ENCODE measurements at places on chromosomes 16 and 17.

DNA sequence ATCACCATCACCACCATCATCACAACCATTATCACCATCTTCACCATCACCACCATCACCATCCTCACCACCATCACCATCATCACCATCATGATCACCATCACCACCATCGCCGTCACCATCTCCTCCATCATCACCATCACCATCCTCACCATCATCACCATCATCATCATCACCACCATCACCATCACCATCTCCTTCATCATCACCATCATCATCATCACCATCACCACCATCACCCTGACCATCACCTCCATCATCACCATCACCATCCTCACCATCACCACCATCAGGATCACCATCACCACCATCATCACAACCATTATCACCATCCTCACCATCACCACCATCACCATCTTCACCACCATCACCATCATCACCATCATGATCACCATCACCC is 14.1 kb downstream of the SCNN1B start:
- no peak for DNase-seq

DNA sequence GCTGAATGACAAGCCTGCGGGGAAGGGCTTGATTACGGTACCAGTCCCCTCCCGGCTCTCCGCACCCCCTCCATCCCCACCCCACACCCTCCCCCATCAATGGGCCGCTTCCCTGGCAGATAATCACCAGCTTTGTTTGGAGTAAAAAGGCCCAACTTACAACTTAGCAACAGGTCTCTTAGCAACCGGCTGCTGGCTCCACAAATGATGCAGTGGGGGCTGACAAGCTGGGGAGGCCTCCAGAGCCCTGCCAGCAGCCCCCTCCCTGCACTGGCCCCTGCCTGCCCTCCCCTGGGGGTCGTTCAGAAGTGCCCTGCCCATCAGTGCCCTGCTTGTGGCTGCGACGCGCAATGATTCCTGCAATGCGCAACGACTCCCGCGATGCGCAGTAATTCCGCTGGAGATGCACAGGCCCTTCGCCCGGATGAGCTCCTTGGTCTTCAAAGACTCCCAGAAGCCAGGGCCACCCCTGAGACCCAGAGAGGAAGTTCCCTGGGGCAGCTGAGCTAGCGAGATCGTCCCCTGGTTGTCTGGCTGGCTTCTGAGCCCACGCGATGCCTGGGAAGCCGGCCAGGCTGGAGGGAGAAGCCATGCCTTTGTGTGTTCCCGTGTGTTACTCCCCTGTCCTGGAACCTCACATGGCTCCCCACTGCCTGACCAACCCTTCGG is 23.3 kb downstream of the CPNE2 start:
- DNase-seq: peak; percentile 42

- DNase-seq: no peak
These were observed 361.7 kb upstream of the TNRC6C start for GRCh38 chr17:77596491-77597417.

- DNase-seq: no peak
These were observed 827 bp downstream of the MPO start for GRCh38 chr17:58279736-58280479.

DNA sequence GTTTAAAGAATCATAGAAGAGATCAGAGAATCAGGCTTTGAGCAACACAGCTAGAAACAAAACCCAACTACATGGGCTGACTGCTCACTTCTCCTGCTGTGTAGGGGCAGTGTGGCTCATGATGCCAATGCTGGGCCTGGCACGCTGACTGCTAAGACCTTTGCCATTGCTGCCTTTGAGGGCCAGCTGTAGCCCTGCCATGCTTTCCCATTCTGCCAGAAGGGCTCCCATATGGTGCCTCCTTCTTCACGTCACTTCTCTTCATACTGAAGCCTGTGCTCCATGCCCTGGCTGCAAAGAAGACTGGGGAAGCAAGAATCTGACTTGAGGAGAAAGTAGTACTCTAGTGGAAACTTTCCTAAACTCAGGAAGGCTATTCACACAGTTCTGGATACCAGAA is 232.9 kb downstream of the UTP18 start:
- DNase-seq: no peak

- peak; percentile 72 for DNase-seq
These were observed 4.6 kb downstream of the METTL9 start for GRCh38 chr16:21603928-21604327.

- DNase-seq: no peak
These were observed 36.2 kb downstream of the USP10 start for GRCh38 chr16:84735849-84736586.

DNA sequence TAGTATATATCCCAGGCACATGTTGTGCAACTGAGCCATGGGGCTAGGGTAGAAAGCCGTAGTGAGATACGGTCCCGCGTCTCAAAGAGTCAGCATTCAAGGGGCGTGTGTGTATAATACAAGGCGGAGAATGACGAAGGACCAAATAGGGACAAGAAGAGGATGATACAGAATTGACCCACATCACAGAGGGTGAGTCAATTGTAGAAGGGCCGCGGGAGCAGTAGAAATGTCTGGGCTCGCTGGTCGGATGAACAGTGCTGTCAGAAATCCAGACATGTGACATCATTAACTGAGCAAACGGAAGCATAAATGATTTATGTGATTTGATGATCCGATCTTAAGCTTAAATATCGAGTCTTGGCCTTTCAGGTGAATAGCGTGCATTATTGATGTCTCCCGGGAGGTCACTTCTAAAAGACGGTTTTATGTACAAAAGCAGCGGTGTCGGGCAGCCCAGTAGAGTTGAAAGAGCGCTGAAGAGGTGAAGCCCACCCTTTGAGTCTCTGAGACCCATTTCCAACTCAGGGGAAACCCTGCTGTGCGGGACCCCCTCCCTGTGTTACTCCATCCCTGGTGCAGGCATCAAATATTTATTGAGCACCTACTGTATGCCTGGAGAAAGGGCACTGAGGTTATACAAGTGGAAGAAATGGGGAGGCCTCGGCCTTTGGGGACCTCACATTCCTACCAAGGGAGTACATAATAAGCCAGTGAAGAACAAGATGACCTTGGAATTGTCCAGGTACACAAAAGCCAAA is 45.1 kb downstream of the ATP2C2 start:
- DNase-seq: no peak

GRCh38 chr16:85712801-85713200 is 24.0 kb upstream of the GINS2 start:
- DNase-seq: no peak

GRCh38 chr17:80969674-80970043 is 22.0 kb upstream of the CHMP6 start:
- no peak for DNase-seq

DNA sequence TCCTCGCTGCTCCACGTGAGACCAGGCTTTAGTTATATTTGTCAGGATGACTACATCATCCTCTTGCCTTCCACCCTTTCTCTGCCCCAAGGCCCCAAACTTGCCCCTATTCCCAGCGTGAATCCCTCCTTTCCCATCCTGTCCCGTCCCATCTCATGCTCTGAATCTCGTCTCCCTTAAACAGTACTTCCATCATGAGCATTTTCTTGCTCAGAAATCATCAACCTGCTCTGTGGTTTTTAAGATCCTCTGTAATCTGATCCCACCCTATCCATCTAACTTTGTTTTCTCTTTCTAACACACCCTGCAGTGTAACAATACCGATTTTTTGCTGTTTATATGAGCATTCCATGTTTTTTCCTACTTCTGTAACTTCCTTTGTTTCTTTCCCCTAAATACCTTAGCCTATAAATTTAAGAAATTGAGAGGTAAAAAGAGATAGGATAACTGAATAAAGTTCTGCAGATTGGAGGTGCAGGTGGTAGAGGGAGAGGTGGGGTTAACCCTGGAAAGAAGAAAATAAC is 39.7 kb downstream of the MRTFB start:
- DNase-seq: no peak

- no peak for DNase-seq
These were observed 466.6 kb upstream of the ERCC4 start for GRCh38 chr16:13453325-13453724.

- DNase-seq: no peak
These were observed 31.9 kb upstream of the HOXB13 start for GRCh38 chr17:48760411-48760810.

DNA sequence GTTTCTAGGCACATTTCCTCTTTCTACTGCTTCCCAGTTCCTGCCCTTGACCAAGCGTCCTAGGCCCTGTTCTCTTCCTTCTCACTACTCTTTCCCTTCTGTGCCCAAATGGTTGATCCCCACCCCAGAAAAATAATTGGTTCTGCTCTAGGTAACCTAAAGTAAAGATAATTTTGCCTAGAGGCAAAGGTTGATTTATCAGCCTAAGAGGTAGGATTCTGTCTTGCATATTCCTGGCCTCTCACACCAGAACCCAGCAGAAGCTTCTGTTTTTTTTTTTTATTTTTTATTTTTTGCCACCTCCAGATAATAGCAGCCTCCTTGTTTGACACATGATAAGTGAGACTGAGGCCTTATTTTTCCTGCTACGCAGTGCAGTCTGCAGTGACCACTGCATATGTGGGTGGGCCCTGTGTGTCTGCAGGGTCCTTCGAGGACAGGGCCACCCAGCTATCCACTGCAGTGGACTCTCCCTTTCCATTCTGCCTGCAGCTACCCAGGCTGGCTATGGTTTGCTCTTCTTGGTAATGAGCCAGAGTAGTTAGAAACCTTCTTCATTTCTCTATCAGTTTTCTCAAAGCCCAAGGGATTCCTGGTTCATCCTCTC is 701 bp downstream of the PIPOX start:
- DNase-seq: peak; percentile 55

GRCh38 chr16:89472711-89473075 is 17.7 kb downstream of the ANKRD11 start:
- DNase-seq: no peak

- no peak for DNase-seq
These were observed 25.2 kb upstream of the CFAP20 start for GRCh38 chr16:58154345-58154744.

GRCh38 chr17:8243827-8244226 is 4.0 kb downstream of the CTC1 start:
- DNase-seq: no peak

GRCh38 chr17:10698096-10698818 is 863 bp downstream of the ADPRM start:
- peak; percentile 9 for DNase-seq

- DNase-seq: no peak
These were observed 1.5 kb downstream of the BCL6B start for GRCh38 chr17:7024402-7024785.

DNA sequence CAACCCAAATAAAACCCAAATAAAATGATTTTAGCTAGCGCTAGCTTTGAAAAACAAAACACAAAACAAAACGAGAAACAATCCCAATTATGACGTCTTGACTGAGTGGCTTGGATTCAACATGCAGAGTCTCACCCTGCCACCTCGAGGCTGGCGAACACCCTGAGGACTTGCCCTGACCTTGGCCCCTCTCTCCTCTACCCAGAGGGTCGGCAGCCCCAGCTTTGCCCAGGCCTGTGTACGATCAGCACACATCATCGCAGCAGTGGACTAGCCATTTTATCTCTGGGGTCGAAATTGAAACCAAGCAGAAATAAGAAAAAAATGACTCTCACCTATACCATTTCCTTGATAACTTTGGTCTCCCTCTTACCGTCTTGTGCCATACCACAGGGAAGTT is 4.9 kb downstream of the JMJD6 start:
- DNase-seq: no peak

DNA sequence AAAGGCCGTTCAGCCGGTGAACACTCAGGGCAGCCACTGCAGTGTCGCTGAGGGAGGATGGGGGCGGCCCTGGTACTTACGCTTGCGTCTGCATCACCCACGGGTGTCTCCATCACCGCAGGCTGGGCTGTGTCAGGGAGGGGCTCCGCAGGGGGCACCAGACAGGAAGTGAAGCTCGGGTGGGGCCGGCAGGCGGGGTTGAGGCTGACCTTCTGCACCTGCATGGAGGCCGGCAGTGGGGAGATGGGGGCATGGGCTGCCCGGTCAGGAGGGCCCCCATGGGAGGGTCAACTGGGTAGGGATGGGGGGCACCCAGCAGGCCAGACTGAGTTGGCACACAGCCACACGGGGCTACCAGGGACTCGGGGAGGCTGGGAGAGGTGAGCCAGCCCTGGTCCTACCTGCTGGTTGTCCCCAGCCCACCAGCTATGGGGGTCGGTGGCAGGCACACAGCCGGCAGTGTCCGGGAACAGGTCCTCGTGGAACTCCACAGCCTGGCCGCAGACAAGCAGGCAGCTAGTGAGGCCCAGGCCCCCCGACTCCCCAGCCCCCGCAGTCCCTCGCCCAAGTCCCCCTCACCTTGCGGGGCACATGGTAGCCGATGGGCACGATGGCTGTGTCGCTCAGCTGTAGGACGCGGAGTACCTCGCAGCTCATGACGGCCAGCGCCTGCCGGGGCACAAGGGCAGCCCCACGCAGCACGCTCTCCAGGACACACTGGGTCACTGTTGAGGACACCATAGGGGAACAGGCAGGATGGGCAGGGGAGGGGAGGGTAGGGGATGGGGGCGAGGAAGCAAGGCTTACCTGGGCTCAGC is 7.2 kb upstream of the VASN start:
- DNase-seq: no peak

GRCh38 chr16:50721549-50722404 is 20.1 kb upstream of the CYLD start:
- DNase-seq: no peak

DNA sequence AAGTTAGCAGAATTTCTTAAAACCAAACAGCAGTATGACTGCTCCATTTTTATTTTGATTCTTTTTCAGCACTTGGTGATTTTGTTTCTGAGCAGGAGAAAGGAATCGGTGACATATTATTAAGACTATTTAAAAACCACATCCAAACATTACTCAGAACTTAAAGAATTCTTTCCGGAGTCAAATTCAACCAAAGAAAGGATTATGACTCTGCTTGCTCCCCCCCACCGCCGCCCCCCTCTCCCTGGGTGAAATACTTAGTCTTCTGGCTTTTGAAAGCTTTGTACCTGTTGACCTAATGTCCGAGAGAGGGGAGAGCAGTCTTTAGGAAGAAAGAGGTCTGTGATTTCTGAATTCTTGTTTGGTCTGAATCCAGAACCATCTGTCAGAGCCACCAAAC is 17.9 kb upstream of the COL1A1 start:
- DNase-seq: no peak

- no peak for DNase-seq
These were observed 207.4 kb downstream of the TANC2 start for GRCh38 chr17:63173450-63173849.

GRCh38 chr17:64174686-64175456 is 44.9 kb upstream of the ERN1 start:
- DNase-seq: peak; percentile 97

- DNase-seq: peak; percentile 75
These were observed 2.9 kb downstream of the CMIP start for GRCh38 chr16:81447383-81448101.

- peak; percentile 88 for DNase-seq
These were observed 23.2 kb upstream of the NTN1 start for GRCh38 chr17:8997994-8998628.

All from suppressor macrophage (primary cell).